ENCODE measurements at places on chromosomes 5 and 9.

DNA sequence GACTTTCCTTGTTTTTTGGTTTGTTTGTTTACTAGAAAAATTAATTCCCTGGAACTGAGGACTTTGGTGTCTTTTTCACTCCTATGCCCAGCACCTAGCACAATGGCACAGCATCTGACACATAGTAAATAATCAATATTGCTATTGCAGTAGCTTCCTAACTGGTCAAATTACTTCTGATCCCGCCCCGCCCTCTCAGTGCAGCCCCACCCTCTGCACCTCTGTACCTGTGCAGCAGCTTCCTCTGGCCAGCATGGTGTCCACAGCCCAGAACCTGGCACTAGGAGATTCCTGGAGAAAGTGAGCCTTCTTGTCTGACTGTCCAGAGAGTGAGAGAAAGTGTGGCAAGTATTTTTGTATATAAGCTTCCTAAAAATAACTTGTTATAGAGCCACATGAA is 343.2 kb downstream of the ZNF608 start:
- no peak for DNase-seq

GRCh38 chr9:18429070-18429469 is 44.9 kb upstream of the ADAMTSL1 start:
- DNase-seq, result no peak

DNA sequence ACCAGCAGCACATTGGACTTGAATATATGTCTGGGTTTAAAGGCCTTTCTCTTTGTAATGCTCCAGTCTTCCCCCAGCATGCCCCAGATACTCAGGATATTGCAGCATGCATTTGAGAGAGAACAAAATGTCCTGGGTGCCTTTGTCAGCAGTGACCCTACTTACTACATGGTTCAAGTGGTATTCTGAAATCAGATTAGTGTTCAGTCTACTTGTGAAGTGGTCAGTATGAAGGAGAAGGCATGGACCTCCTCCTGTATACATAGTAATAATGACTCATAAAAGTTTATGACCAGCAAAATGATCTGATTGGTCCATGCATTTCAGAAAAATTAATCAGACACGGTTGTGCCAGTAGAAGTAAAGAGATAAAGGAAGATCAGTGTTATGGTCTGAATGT is 25.4 kb downstream of the GPR21 start:
- DNase-seq, result no peak

- no peak for DNase-seq
These were observed 90.3 kb upstream of the NREP start for GRCh38 chr5:111847052-111847925.

GRCh38 chr9:128607642-128608350 is 48.9 kb downstream of the DYNC2I2 start:
- DNase-seq, result no peak

DNA sequence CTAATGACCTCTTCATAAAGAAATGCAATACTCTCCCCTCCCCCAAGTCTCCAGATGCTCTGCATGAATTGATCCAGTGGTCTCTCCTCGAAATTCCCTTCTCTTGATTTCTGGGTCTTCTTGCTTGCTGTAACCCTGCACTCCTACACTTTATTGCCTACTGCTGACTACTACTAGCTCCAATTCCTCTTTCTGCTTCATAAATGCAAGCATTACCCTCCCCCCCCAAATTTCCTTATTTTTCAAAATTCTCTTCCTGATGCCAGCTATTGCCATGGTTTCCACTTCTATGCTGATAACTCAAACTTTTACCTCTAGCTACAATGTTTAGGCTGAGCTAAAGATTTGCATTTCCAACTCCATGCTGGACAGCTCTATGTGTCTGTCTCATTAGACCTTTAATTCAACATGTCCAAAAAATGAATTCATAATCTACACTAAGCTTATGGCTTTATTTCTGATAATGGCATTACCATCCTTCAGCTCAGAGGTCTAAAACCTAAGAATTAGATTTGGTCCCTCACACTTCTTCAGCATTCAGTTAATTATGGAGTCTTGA is 1.4 kb downstream of the ZBTB26 start:
- DNase-seq, result peak; percentile 27

- no peak for DNase-seq
These were observed 70.7 kb downstream of the F2RL2 start for GRCh38 chr5:76552546-76552945.

- no peak for DNase-seq
These were observed 17.3 kb downstream of the OLFM1 start for GRCh38 chr9:135104761-135105160.

- DNase-seq, result no peak
These were observed 115.6 kb downstream of the PDE8B start for GRCh38 chr5:77325921-77326541.

GRCh38 chr9:81609782-81610739 is 79.3 kb downstream of the TLE1 start:
- peak; percentile 14 for DNase-seq

DNA sequence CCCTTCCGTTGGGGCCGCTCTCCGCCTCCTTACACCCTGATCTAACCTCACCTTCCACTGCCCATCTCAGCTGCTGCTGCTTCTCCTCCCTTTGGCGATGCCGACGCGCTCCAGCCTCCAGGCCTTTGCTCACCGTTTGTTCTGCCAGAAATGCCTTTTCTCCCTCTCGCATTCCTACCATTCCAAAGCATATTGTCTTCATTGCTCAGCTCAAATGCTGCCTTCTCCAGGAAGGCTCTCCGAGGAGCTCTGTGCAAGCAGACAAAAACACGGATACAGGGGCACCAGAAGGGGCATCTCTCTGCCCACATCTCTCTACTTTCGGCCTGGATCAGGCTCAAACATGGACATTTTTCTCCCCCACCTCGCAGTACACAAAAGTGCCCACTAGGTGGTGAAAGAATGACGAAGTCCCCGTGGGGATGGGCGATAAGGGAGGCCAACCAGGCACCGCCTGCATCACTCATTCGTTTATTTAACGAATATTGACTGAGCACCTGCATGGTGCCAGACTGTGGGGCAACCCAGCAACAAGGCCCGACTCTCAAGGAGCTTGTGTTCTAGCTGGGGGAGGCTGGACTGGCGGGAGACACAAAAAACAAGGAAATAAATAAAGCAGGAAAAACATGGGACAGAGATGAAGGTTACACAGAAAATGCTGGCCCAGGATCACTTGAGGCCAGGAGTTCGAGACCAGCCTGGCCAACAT is 7.3 kb upstream of the GRHPR start:
- peak; percentile 79 for DNase-seq

DNA sequence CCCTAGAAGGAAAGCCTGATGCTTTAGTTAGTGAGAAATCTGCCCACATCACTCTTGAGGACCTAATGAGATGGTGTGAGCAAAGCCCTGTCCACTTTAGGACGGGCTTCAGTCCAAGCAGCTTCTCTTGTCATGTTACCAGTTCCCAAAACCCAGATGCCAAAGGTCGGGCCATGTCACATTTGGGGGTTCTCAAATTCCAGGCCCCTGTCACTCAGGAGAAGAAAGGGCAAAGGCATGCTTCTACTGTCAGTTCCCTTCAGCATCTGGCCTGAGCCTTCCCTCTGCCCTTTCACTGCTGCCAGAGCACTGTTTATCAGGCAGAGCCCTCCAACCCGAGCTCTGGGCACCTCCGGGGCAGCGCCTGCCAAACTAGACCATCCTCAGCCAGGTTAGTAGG is 556.0 kb downstream of the BNC2 start:
- no peak for DNase-seq

- no peak for DNase-seq
These were observed 158.4 kb upstream of the MPDZ start for GRCh38 chr9:13437866-13438265.

DNA sequence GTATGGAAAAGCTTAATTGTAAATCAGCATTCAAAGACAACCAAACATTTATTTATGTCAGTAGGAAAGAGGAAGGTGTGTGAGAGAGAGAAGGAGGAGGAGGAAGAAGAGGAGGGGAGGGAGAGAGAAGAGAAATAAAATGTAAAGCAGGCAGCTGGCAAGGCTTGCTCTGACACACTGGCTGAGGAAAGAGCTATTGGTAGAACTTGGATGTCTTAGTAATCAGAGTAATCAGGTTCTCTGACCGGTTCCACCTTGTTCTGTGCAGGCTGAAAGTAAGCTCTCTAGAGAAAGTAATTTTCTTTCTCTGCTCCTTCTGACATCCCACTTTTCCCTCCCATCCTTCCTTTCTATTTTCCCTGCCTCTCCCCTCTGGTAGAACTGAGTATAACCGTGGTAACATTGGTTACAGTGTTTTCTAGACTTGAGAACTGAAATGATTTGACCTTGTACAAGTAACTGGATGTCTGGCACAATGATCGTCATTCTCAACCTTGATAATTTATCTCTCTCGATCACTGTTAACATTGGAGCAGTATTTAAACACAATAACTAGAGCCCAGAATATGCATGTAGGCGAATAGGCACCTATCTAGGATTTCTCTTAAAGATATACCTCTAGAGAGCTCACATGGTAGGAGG is 33.3 kb downstream of the TLE4 start:
- DNase-seq, result no peak

DNA sequence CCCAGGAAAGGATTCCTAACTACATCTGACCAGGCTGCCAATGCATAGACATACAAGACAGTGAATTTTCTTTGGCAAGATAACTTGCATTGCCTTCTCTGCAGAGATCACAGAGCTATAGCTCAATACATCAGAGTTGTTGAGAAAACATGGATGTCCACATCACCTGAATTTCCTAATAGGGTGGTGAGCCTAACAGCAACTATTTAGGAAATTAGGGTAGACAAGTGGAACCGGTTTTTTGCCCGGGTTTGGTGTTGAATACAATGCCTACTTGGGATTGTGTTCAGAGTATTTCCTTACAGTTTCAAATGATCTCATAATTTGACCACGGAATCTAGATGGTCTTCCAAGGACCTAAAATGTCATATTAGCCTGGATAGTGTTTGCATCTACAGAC is 262.7 kb downstream of the KIF4B start:
- DNase-seq, result no peak

- no peak for DNase-seq
These were observed 102.9 kb upstream of the APC start for GRCh38 chr5:112634796-112635195.

DNA sequence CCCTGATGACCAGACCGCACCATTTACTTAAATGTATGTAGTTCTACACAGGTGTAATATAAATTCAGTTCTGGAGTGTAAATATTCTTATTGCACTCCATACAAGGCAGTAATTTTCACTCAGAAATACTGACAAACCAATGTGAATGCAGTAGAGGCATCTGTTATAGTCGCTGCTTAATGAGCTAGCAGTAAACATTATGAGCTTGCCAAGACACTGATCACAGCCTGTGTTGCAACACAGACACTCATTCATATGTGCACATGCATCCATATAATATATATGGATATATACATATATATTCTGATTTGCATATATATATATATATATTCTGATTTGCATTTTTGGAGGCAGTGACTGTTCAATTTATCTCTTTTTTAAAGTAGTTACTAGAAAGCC is 435.1 kb upstream of the ST8SIA4 start:
- no peak for DNase-seq

GRCh38 chr9:87564111-87564510 is 66.4 kb downstream of the DAPK1 start:
- DNase-seq, result no peak

DNA sequence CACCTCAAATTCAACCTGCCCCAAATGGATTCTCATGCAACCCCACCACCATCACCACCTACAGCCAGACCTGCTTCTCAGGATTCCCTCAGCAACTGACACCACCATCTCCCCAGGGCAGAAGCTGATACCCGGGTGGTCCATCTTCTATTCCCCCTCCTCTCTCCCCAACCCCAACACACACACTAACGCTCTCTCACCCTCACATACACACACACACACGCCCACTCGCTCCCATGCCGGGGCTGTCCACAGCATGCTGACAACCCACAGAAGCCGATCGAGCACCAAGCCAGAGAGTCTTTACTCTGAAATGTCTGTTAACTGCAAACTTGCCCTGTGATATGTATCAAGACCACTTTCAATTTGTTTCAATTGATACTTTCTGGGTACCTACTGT is 28.4 kb downstream of the B4GALT1 start:
- DNase-seq, result no peak

GRCh38 chr5:39459071-39459470 is 34.3 kb upstream of the DAB2 start:
- DNase-seq, result no peak

DNA sequence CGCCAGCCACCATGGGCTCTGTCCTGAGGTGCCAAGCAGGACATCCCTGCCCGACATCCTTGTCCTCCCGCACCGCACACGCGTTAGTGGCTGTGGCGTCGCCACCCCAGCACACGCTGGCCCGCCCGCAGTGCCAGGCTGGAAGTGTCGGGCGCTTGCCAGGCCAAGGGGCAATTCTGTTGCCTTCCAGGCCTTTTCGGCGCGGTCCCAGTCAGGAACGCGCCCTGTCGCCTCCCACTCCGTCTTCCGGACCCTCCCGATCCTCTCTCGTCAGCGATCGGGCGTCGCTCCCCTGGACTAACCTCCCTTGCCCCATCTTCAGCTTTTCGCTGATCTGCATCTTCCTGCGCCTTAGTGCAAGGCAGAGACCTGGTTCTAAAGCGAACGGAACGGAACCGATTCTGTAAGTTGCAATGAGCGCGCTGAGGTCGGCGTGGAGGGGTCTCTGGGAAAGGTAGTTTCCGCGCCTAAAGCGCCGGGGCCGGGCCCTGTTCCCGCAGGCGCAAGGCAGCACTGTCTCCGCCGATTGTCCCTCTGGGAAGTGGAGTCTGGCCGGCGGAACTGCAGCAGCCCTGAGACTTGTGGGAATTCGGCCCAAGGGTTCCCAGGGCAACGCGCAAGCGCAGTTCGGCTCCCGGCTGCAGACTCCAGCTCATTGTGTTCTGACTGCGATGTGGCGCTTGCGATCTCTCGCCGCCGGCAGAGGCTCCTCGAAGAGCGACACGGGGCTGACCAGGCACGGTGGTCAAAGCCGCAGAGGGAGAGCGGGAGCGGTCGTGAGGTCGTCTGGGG is at the start of gene ZNF454:
ZNF454 (plus strand) TSS at position 630 of the 792 bp plus-strand sequence. CDS start 1,594 bp downstream, outside the sequence.
- no peak for DNase-seq

DNA sequence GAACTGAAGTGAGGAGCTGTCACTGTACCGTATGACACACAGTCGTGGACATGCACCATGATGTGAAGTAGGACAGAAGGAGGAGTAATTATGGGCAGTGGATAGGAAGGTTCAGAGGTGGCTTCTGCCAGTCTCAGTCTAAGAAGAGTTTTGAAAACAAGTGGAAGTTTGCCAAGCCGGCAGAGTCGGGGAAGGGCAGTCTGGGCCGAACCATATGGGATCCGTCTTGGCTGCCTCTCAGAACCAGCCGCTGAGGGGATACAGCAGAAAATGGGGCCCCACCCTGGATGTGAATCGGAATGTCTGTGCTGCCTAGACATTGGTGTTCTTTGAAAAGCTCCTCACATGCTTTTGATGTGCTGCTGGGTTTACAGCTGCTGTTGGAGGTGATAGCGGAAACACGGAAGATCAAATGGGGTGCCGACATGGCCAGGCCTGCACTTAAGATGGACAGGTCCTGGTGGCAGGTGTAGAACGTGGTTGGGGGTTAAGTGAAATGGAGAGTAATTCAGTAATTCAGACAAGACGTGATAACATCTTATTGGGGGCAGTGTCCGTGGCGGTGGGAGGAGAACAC is 11.2 kb downstream of the SNX18 start:
- DNase-seq, result no peak

- no peak for DNase-seq
These were observed 67.6 kb upstream of the RANBP3L start for GRCh38 chr5:36369219-36369690.

GRCh38 chr9:83299571-83299970 is 236.6 kb upstream of the RASEF start:
- DNase-seq, result no peak

GRCh38 chr5:1293416-1294205 is 1.3 kb downstream of the TERT start:
- no peak for DNase-seq

- DNase-seq, result peak; percentile 16
These were observed 48.2 kb upstream of the JAK2 start for GRCh38 chr9:4936823-4937222.

- DNase-seq, result no peak
These were observed 192.1 kb upstream of the RGMB start for GRCh38 chr5:98581112-98581997.
